Left cardiac atrium (tissue), 4 donors: ENCODE measurements at places on chromosomes 5 and 9. TPM values are rescaled to one million over a fixed set of nuclear protein-coding genes. Genes with fewer than 3 reads are reported as not detected.

IFNA13 gene
- total RNA-seq, result not detected

DEPDC1B gene
- total RNA-seq, result 0.47 TPM

SLCO6A1 gene
- total RNA-seq, result not detected

SLC25A2 gene
- total RNA-seq, result not detected

SLC34A3 gene
- total RNA-seq, result not detected

ZDHHC11 gene
- total RNA-seq, result 36.7 TPM

EXOSC2 gene
- total RNA-seq, result 15.4 TPM

CER1 gene
- not detected for total RNA-seq

ISL1 gene
- not detected for total RNA-seq

ECM2 gene
- 14.4 TPM for total RNA-seq

- no peak for DNase-seq
Measured at GRCh38 chr5:173883347-173883924, 4.7 kb upstream of the CPEB4 start.

- no peak for DNase-seq
Measured at GRCh38 chr9:126033956-126034355, 286.8 kb downstream of the PBX3 start.

DNA sequence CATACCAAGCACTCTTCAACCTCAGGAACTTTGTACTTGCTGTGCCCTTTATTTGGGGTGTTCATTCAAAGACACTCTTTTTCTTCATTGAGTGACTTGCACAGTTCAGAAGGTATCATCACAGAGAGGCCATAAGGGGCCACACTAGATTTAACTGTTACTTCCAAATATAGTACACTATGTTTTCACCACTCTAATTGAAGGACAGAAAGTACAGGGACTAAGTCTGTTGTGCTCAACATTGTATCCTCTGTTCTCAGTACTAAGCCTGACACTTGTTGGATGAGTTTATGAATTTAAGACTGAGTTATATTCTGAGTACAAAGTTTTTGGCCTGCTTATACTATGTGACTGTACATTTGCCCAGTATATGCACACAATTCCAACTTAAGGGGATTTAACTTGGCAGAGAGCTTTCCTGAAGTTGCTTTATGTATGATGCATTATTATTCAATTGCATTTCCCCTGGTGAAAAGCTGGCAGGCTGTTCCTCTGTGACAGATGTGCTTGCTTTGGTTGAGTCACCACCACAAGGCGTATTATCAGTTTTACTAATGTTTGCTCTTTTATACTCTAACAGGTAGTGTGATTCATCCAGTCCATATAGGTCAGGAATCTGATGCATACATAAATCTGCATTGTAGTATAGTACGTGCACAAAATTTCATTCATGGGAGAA, 714.8 kb downstream of the TLR4 start:
- no peak for DNase-seq

- no peak for DNase-seq
Measured at GRCh38 chr5:77748160-77748559, 28.0 kb downstream of the TBCA start.

- no peak for DNase-seq
Measured at GRCh38 chr9:19510907-19511306, 102.1 kb downstream of the ACER2 start.

- DNase-seq, result peak; percentile 36
Measured at GRCh38 chr9:124220946-124221451, 36.8 kb upstream of the NEK6 start.
